ENCODE measurements at places on chromosomes 6 and 20. TPM values are rescaled to one million over a fixed set of nuclear protein-coding genes. Genes with fewer than 3 reads are reported as not detected.

The PI16 gene
- total RNA-seq = not detected

The POM121L2 gene
- not detected for total RNA-seq

The SYCP2L gene
- total RNA-seq = 0.92 TPM

The OR2B6 gene
- not detected for total RNA-seq

The ABHD16B gene
- not detected for total RNA-seq

The LHFPL5 gene
- not detected for total RNA-seq

The FERMT1 gene
- total RNA-seq = 276 TPM

The EEF1A2 gene
- total RNA-seq = not detected

The CDK19 gene
- total RNA-seq = 5.1 TPM

The KCNB1 gene
- not detected for total RNA-seq

The CALHM4 gene
- 0.10 TPM for total RNA-seq

The LAMA2 gene
- 0.92 TPM for total RNA-seq

The SLC17A2 gene
- not detected for total RNA-seq

The KCNQ5 gene
- 6.4 TPM for total RNA-seq

The MTFR2 gene
- total RNA-seq = 8.1 TPM

The GABRR1 gene
- total RNA-seq = not detected

The EPPIN gene
- total RNA-seq = not detected

The SCAND1 gene
- 40.5 TPM for total RNA-seq

The FABP7 gene
- total RNA-seq = 0.27 TPM

The BNIP5 gene
- not detected for total RNA-seq

The OR2H2 gene
- total RNA-seq = not detected

The ZSWIM3 gene
- 2.6 TPM for total RNA-seq

The PDE7B gene
- not detected for total RNA-seq

The EYA2 gene
- total RNA-seq = not detected

The SULF2 gene
- 277 TPM for total RNA-seq

The MYCT1 gene
- total RNA-seq = not detected

The SCRT2 gene
- not detected for total RNA-seq

The CAP2 gene
- 5.6 TPM for total RNA-seq

The PBOV1 gene
- not detected for total RNA-seq

The CCDC170 gene
- 0.41 TPM for total RNA-seq

The ENPP5 gene
- total RNA-seq = 1.4 TPM

The MANEA gene
- total RNA-seq = 17.5 TPM

The NDUFAF5 gene
- total RNA-seq = 25.5 TPM

The GGTLC1 gene
- not detected for total RNA-seq

The TTLL9 gene
- not detected for total RNA-seq

The PTGIS gene
- total RNA-seq = not detected

The OPRL1 gene
- total RNA-seq = 0.14 TPM

The SLC22A16 gene
- not detected for total RNA-seq

The ANKRD66 gene
- total RNA-seq = not detected
